ENCODE measurements at places on chromosomes 2 and 18. TPM values are rescaled to one million over a fixed set of nuclear protein-coding genes. Genes with fewer than 3 reads are reported as not detected.

Gene VAMP5
- total RNA-seq = not detected

Gene APOB
- total RNA-seq = 0.08 TPM

Gene KYNU
- total RNA-seq = not detected

Gene TYMS
- total RNA-seq = 83.7 TPM

Gene SLC16A14
- total RNA-seq = not detected

Gene NT5DC4
- not detected for total RNA-seq

Gene SLC11A1
- 0.36 TPM for total RNA-seq

Gene RFTN2
- not detected for total RNA-seq

Gene CPS1
- 26.4 TPM for total RNA-seq

Gene KLF11
- total RNA-seq = 0.10 TPM

Gene C1D
- 36.1 TPM for total RNA-seq
